B cell (primary cell): ENCODE measurements at places on chromosomes 5 and 9. TPM values are rescaled to one million over a fixed set of nuclear protein-coding genes. Genes with fewer than 3 reads are reported as not detected.

EGFLAM gene
- total RNA-seq: not detected in 2 replicates

- no peak for DNase-seq
These were observed 100.8 kb upstream of the RANBP3L start for GRCh38 chr5:36402512-36402906.

- no peak for DNase-seq
These were observed 752 bp downstream of the TSTD2 start for GRCh38 chr9:97632248-97632984.

GRCh38 chr5:10632110-10632761, 68.4 kb downstream of the ANKRD33B start:
- DNase-seq: peak; percentile 93

CFAP77 gene
- total RNA-seq: not detected in 2 replicates

GRCh38 chr9:130183133-130183762, 11.0 kb downstream of the NCS1 start:
- no peak for DNase-seq

TSSK1B gene
- not detected in 2 replicates for total RNA-seq

- no peak for DNase-seq
These were observed 92.0 kb downstream of the BASP1 start for GRCh38 chr5:17309462-17309861.

ARAP3 gene
- total RNA-seq: 3.0 and 3.7 TPM in 2 replicates

DNA sequence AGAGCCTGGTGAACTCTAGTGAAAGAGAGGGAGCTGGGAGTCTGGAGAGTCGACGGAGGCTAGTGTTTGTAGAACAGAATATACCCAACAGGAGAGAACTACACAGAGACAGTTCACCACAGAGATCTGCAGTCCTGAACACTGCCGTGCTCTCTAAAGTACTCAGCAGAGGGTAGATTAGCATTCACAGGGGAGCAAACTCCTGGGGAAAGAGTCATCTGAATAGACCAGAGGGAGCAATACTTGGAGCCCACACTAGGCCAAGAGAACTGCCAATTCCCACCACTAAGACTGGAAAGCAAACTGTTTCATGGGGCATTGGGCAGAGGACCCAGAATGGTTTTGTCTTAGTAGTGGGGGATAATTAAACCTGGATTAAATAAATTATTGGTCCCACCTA, 235.6 kb downstream of the EDIL3 start:
- DNase-seq: no peak

CCNI2 gene
- 1.1 and 2.0 TPM in 2 replicates for total RNA-seq
